Neural crest cell (in vitro differentiated cells): ENCODE measurements at places on chromosomes 16 and 17. TPM values are rescaled to one million over a fixed set of nuclear protein-coding genes. Genes with fewer than 3 reads are reported as not detected.

Gene SHBG
- 2.3 and 2.5 TPM in 2 replicates for total RNA-seq

Gene NUBP1
- total RNA-seq, result 32.9 and 38.6 TPM in 2 replicates

Gene NTN1
- 10.1 and 10.3 TPM in 2 replicates for total RNA-seq

Gene GLOD4
- 114 and 124 TPM in 2 replicates for total RNA-seq

Gene TPPP3
- 3.4 and 4.7 TPM in 2 replicates for total RNA-seq

Gene SLFN14
- not detected in 2 replicates for total RNA-seq

Gene BCL6B
- total RNA-seq, result 0.41 and 0.42 TPM in 2 replicates

Gene SLC5A11
- total RNA-seq, result not detected in 2 replicates

Gene ITGB3
- 0.09 and 0.11 TPM in 2 replicates for total RNA-seq

Gene PRKCB
- 0.77 and 0.80 TPM in 2 replicates for total RNA-seq

Gene ANKRD40CL
- total RNA-seq, result not detected in 2 replicates

Gene CEP295NL
- 1.2 TPM in 2 replicates for total RNA-seq

Gene CDRT15
- total RNA-seq, result not detected in 2 replicates

Gene POLR2C
- 74.0 and 77.5 TPM in 2 replicates for total RNA-seq

GRCh38 chr16:27920391-27920891 lies 143.1 kb downstream of the GSG1L start:
- peak; percentile 38 for DNase-seq

- no peak for DNase-seq
These were observed 7.9 kb upstream of the TMIGD1 start for GRCh38 chr17:30341703-30342249.

GRCh38 chr17:62663304-62663703 lies 35.8 kb downstream of the MRC2 start:
- DNase-seq, result no peak

DNA sequence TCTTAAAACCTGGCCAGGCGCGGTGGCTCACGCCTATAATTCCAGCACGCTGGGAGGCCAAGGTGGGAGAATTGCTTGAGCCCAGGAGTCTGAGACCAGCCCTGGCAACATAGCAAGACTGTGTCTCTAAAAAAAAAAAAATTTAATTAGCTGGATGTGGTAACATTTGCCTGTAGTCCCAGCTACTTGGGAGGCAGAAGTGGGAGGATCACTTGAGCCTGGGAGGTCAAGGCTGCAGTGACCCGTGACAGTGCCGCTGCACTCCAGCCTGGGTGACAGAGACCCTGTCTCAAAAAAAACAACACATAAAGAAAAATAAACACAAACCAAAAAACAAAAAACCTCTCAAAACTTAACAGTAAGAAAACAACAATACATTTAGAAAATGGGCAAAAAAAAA lies 106.3 kb downstream of the SMG6 start:
- no peak for DNase-seq

DNA sequence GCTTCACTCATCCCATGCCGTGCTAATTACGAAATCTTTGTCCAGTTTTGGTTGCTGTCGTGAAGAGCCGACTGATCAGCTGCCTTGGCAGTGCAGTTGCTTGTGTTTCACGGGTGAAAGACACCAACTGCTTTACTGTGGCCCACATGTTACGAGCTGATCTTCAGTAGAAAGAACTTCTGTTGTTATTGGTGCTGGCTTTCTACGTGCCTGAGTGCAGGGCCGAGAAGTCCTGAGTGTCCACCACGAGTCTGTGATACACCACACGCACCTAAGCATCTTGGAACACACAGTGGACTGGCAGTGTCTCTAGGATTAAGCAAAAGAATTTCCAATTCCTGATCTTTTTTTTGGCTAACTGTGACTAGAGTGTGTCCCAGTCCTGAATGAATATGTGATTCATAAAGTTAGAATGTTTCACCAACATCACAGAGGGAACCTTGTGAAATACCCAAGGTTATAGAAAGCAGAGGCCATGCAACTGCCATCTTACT lies 70.4 kb upstream of the CLEC18A start:
- DNase-seq, result no peak

GRCh38 chr16:10940501-10941079 lies 1.7 kb downstream of the DEXI start:
- no peak for DNase-seq

DNA sequence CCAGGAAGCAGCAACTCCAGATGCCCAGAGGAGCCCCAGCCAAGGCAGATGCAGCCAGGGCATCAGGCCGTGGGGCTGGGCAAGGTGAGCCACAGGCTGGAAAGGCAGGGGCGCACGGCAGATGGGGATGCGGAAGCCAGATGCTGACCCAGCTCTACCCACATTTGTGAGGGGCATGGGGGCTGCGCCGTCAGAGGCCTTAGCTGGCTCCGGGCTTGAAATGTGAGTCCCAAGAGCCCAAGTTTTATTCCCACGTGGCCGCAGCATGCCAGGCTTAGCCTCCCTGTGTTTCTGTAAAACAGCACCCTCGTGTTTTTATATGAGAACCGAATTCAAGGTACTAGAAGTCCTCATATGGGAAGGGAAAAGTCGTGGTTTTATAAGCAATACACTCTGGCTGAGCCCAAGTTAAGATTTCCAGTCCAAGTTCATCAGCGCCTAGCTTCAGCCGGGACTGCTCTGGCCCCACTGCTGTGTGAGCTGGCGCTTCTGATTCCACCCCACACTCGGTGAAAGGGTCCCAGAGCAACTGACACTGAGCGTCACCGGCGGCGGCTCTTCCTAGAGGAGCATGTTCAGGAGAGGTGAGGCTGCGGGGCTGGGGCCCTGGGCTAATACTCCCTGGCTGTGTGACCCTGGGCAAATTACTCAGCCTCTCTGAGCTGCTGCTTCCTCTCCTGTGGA lies 6.7 kb upstream of the C16orf95 start:
- no peak for DNase-seq

- no peak for DNase-seq
These were observed 3.2 kb downstream of the TTC19 start for GRCh38 chr17:16002708-16003260.

DNA sequence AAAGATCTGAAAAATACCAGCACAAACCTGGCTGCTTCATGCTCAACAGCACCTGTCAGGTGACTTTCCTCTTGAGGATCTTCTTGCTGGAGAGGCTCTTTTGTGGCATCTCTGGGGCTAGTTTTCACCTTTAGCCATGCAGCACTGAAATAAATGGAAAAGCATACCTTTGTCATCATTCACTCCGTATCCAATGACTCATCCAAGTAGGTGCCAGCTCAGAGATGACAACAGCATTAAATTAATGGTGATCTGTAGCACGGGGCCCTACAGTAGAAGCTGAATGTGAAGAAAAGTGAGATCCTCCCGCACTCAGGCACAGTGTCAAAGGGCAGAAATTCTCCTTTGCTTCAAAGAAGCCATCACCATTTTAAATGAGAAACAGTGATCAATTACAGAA lies 32.2 kb downstream of the KIAA0753 start:
- DNase-seq, result no peak

DNA sequence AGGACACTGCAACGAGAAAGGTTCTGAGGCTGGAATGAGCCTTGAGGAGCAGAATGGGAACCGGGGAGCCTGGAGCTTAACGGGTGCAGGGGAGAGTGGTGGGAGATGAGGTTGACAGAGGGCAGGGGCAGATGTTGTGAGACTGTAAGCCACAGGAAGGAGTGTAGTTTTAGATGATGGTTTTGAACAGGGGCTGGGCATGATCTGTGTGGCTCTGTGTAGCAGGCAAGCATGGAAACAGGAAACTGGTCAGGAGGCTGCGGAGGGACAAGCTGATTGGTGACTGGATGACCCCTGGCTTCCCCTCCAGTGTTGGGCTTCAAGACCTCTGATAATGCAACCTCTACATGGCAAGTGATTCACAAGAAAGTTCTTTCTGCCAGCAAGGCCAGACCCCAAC lies 1.4 kb upstream of the CNGB1 start:
- DNase-seq, result no peak

DNA sequence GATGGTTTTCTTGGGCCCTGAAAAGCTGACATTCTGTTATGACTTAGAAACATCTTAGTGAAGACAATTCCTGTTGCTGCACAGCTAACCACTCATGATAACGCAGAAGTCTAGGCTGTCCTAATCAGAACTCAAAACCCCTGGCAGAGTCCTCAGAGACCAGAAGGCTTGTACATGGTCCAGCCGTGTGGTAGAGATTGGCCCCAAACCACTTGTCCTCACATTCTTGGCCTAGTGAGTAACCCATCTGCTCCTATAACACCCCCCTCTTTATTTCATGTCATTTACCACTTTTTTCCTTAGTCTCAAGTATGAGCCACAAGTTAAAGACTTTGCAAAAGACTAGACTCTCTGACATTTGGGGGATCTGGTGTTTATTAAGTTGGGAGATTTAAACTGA lies 116.5 kb upstream of the ADAMTS18 start:
- no peak for DNase-seq

DNA sequence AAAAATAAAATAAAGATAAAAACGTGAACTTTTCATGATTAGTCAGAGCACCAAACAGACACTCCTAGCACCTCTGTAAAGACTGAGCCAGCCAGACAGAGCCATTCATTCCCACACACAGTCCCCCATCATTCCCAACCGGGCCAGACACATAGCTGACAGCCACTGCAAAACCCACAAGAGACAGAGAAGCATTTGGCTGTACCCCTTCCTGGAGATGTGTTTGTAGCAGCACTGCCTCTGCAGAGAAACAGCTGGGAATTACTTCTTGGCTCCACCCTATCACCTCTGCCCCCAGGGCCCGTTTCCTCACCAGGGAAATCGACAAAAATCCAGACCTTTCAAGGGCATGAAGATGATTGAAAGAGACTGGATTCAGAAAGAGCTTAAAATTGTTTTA lies 46.4 kb downstream of the MYH11 start:
- no peak for DNase-seq

DNA sequence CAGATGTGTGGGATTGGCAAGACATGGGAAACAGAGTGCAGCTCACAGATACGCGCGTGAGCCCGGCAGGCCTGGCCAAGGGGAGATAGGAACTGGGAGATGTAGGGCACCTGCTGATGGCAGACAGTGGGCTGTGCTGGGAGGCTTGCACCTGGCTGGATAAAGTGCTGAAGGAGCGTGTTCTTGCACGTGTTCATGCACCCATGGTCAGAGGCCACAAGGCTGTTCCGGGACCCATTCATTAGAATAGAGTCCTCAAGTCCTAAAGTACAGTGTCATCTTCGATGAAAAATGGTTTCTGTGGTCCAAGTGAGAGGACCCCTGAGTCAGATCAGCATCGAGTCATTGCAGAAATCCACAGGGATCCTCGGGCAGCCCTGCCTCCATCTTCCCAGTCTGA lies 236.4 kb downstream of the CCDC182 start:
- DNase-seq, result no peak

GRCh38 chr16:88303890-88304819 lies 78.6 kb upstream of the ZNF469 start:
- no peak for DNase-seq
